Fibroblast of skin of abdomen (primary cell): ENCODE measurements at places on chromosomes 3 and 15.

DNA sequence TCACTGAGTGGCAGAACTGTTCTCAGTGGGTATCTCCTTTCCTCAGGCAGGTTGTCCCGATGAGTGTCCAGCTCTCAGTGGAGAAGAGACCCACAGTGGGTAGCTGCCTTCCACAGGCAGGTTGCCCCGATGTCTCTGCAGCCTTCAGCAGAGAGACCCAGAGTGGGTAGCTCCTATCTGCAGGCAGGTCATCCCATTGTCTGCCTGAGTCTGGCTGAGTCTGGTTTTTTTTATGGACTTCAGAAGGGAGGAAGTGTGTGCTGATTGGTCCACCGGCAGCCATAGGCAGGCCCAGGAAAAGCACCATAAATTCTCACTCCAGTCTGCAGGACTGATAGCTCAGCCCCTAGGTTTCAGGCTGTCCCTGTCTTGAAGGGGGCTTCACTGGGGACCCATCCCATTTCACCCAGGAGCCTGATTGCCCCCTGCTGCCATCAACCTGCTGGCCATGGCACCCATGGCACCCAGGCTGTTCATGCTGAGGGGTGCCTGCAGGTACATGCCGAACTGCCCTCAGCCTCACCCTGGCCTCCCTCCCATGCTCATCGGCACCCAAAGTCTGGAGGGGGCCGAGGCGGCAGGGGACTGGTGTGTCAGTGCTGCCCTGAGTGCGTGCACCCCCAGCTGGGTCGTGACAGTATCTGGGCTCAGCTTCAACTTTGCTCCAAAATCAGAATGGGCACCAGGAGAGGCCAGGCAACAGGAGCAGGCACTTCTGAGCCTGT, 3.6 kb upstream of the LIMD1 start:
- DNase-seq, result no peak

DNA sequence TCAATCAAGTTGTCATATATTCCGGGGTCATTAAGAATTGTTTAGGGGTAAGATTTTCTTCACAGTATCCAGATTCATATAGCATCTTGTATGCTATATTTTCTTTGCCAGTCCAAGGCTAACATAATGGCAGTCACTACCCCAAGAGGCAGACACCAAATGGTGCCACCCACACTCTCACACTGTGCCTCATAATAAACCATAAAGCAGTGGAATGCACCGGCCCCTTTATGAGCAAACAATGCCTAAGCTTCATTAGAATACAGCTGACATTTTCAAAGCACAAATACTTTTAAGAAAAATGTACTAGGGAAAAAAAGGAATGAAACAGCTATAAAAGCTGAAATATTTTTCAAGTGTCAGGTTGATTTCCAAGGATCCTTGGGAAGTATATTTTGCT, 121.6 kb downstream of the TFDP2 start:
- peak; percentile 17 for DNase-seq

DNA sequence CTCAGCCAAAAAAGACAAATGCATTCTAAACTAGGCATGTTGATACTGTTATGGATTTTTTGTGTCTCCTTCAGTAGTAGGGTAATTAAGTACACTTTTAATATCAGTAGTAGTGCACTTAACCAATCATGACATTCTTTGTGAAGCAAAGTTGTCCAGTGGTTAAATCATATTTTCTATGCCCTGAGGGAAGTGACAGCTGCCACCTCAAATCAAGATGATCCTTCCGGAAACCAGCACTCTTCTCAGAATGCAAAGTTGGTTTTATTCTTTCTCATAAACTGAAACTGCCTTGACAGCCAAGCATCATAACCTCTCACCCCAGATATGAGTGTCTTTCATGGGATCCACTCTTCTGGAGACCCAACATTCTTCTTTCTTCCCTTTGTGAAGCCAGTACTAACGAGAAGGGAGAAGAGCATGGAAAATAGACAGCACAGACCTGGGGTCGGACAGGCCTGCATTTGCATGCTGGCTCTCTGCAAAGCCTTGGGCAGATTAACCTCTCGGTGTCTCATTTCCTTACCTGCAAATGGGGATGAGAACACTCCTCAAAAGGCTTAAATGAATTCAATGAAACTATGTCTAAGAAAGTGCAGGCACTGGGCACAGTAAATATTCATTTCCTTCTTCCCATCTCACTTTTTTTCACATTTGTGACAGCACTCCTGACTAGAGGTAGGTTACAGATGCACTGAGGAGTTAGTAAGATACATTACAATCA, 13.2 kb downstream of the AAGAB start:
- DNase-seq, result no peak

DNA sequence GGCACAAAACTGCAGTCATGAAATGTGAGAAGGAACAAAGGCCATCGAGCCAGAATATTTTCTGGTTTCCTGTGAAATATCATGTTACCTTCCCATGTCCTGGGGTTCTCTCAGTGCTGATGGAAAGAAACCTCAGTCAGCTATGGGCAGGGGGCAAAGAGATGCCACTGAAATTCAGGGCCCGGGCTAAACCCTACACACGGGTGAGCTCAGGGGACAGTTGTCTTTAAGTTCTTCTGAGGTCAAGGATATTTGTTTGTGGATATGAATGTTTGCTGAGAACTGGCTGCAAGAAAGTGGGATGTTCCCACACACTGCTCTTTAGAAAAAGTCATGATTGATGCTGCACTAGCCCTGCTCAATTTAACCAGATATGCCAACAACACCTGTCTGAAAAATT, 187.2 kb downstream of the MEX3B start:
- no peak for DNase-seq
